Osteocyte (in vitro differentiated cells): ENCODE measurements at places on chromosomes 6 and 20. TPM values are rescaled to one million over a fixed set of nuclear protein-coding genes. Genes with fewer than 3 reads are reported as not detected.

TTPAL gene
- total RNA-seq, result 18.9 and 20.8 TPM in 2 replicates

GRCh38 chr6:169022079-169022478 is 231.6 kb downstream of the THBS2 start:
- peaks cover 10% of the 10 kb centered on the region for H3K4me1 ChIP-seq
- no peak for DNase-seq
- H3K27ac ChIP-seq, result no peak overlapping the region
- H3K4me3 ChIP-seq, result no peak overlapping the region

- H3K27ac ChIP-seq, result no peak overlapping the region
- no peak overlapping the region for H3K4me3 ChIP-seq
- no peaks in the 10 kb centered on the region for H3K27me3 ChIP-seq
- no peaks in the 10 kb centered on the region for H3K4me1 ChIP-seq
- no peak for DNase-seq
These were observed 58.8 kb upstream of the MOCS1 start for GRCh38 chr6:39992861-39993622.

- no peak for DNase-seq
- H3K4me3 ChIP-seq, result peak overlapping the region; percentile 93
- peaks cover 26% of the 10 kb centered on the region for H3K4me1 ChIP-seq
These were observed 694 bp upstream of the FAM120B start for GRCh38 chr6:170305805-170306323.

GRCh38 chr6:119348748-119349360 is 707 bp downstream of the MAN1A1 start:
- H3K4me1 ChIP-seq, result peaks cover 9% of the 10 kb centered on the region
- H3K27ac ChIP-seq, result no peak overlapping the region
- H3K27me3 ChIP-seq, result peaks cover 55% of the 10 kb centered on the region

DNA sequence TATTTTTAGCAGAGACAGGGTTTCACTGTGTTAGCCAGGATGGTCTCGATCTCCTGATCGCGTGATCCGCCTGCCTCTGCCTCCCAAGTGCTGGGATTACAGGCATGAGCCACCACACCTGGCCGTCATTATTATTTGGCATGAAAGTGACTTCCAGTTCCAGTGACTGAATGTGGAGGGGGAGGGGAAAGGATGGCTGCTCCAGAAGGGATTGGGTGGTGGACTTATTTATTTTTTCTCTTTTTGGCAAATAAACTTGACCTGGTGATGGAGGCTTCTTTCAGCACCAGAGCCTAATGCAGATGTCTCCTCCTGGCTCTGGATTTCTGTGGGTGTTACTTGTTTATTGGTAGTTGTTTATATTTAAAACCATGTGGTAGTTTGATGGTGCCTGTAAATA is 16.9 kb upstream of the SLC22A23 start:
- peak overlapping the region; percentile 66 for H3K27ac ChIP-seq
- no peak overlapping the region for H3K4me3 ChIP-seq
- H3K36me3 ChIP-seq, result no peaks in the 10 kb centered on the region
- peaks cover 14% of the 10 kb centered on the region for H3K4me1 ChIP-seq
- H3K27me3 ChIP-seq, result no peaks in the 10 kb centered on the region
- DNase-seq, result no peak
